HFFc6 (cell line): ENCODE measurements at places on chromosomes 5 and 9.

DNA sequence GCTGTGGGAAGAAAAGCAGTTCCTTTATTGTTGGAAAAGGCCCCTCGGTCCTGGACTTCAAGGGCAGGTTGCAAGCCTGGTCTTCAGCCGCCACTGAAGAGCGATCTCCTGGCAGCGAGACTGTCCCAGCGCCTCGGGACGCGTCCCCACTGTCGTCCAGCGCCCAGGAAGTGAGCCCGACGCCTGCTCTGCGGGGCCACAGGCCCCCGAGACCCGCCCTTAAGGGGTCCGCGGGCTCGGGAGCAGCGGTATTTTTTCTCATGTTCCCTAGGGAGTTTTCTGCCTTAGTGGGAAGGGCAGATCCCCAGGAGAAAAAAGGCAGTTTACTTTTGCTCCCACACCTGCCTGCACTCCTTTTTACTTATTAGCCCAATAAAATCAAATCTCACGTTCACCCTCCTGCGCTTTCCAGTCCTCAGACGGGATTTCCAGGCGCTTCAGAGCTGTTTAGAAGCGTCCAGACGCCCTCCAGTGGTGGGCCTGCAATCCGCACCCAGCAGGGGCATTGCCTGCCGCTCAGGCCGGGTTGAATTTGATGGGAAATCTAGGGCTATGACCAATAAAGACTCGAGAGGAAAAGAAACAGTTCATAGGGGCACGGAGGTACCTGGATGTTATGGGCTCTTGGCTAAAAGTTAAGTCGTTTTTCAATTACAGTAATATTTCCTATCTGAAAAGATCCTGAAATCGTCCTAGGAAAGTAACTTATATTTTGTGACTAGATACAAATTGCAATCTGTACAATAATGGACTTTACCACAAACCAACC lies 2.8 kb upstream of the EFNA5 start:
- DNase-seq, result peak; percentile 75

DNA sequence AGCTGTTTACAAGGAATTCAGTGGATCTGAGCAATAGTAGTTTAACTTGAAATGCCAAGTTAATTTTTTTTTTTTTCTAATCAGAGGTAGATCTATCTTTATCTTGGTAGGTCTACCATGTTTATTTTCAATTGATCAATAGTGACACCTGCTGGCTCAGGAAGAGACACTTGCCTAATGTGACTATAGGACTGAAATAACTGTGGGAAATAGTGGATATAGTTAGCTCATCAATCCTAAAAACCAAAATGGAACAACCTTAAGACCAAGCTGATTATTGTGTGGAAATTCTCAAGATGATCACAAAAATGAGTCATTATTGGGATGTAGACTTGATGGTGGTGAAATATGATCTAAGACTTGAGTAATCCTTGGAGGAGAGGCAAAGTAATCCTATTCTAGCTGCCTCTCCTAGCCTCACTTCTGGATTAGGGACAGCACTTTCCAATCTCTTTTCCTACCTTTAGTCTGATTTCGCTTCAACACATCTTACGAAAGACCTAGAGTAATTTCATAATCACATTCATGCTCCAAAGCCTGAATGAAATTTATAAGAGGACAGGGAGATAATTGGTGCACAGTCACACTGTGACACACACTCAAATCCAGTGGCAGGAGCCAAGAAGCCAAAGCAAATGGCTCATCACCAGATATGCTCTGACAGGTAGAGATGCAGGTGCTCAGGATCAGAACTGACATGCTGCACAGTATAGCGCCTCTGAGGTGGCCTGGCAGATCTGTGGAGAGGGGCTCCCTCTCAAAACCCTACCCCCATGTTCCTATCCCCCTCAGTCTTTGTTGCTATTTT lies 156.3 kb downstream of the HMHB1 start:
- DNase-seq, result peak; percentile 78

- no peak for DNase-seq
These were observed 918.6 kb upstream of the DMAC1 start for GRCh38 chr9:8718121-8718725.

GRCh38 chr9:85142968-85143367 lies 473.4 kb downstream of the NTRK2 start:
- DNase-seq, result no peak

DNA sequence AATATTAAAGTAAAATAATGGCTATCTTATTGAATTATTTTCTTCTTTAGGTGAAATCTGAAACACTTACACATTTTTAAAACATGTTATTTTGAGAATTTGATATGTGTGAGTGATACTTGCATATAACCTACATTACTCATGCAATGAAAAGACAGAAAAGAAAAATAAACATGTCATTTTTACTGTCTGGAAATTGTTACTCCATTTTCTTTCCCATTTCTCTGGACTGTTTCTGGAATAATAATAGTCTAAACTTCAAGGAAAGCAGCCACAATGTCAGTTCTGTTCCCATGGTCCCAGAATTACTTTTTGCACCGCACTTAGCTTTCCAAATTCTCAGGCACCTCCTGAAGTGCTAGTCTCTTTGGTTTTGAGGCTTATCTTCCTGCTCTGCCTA lies 145.5 kb downstream of the PRR16 start:
- DNase-seq, result no peak

DNA sequence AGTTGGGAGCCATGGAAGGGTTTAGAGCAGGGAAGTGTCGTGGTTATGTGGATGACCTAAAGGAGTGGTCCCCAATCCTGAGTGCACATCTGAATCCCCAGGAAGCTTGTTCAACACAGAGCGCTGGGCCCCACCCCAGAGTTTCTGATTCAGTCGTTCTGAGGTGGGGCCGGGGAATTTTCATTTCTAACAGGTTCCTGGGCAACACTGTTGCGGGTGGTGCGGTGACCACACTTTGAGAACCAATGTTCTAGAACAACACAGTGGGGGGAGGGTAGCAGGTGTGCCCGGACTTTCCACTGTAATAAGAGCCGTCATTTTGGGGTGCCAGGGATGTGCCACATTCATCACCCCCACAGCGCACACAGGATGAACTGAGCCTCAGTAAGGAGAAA lies 39.3 kb downstream of the DUSP1 start:
- DNase-seq, result no peak
